ENCODE measurements at places on chromosomes 2 and 18.

DNA sequence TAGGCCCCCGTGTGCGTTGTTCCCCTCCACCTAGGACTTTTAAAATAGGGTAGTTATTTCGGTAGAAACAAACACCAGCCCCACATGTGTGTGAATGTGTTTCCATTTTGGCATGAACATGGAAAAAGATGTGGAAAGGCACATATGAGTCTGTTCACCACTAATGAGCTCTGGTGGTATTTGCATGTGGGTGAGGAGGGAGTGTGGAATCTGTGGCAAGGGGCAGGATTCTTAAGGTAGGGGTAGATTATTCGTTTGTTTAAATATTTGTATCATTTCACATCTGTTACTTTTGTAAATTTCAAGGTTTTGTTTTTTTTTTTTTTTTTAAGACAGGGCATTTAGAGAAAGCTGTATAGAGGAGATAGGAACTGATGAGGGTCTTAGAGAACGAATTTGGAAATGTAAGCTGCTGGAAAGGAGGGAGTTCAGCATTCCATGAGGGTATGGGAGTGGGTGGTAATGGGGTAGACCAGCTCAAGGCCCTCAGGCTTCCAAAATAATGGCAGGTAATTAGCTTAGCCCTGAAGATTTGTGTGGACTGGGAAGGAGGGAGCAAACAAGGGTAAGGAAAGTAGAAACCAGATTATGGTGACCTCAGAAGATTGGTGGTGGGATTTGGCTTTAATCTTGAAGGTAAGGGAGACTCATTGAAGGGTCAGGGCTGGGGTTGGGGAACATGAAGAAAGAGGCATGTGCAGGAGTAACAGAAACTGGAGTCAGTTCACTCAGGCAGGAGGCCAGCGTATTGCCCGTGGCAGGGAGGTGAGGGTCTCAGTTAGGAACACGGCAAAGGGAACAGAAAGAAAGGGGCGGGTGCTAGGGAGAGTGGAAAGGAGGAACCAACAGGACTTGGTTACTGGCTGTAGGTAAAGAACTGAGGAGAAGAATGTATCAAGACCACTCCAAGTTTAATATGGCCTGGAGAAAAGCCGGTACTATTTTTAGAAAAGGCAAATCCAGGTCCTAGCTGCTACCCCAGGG, 123.6 kb downstream of the PLB1 start:
- DNase-seq = no peak

DNA sequence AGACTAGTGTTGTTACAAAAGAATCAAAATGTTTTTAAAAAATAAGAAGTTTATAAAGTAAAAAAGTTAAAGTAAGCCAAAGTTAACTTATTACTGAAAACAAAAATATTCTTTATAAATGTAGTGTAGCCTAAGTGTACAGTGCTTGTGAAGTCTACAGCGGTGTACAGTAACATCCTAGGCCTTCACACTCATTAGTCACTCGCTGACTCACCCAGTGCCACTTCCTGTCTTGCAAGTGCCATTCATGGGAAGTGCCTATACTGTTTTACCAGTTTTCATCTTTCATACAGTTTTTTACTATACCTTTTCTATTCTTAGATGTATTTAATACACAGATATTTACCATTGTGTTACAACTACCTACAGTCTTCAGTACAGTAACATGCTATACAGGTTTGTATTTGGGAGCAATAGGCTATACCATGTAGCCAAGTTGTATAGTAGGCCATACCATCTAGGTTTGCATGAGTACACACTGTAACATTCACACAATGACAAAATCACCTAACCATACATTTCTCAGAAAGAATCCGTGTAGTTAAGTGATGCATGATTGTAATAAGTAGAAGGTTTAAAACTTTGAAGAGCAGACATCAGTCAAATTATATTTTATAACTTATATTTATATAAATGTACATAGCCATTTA, 13.4 kb downstream of the SERPINB7 start:
- DNase-seq = no peak

GRCh38 chr18:61785588-61785987, 107.2 kb downstream of the RNF152 start:
- no peak for DNase-seq

- no peak for DNase-seq
Measured at GRCh38 chr2:89833780-89834117, 1142.3 kb downstream of the RPIA start.

GRCh38 chr2:181900007-181900651, 8.6 kb downstream of the ITPRID2 start:
- DNase-seq = no peak

- no peak for DNase-seq
Measured at GRCh38 chr18:78742218-78742745, 237.3 kb upstream of the SALL3 start.

- no peak for DNase-seq
Measured at GRCh38 chr2:224162122-224162521, 123.0 kb upstream of the SERPINE2 start.

DNA sequence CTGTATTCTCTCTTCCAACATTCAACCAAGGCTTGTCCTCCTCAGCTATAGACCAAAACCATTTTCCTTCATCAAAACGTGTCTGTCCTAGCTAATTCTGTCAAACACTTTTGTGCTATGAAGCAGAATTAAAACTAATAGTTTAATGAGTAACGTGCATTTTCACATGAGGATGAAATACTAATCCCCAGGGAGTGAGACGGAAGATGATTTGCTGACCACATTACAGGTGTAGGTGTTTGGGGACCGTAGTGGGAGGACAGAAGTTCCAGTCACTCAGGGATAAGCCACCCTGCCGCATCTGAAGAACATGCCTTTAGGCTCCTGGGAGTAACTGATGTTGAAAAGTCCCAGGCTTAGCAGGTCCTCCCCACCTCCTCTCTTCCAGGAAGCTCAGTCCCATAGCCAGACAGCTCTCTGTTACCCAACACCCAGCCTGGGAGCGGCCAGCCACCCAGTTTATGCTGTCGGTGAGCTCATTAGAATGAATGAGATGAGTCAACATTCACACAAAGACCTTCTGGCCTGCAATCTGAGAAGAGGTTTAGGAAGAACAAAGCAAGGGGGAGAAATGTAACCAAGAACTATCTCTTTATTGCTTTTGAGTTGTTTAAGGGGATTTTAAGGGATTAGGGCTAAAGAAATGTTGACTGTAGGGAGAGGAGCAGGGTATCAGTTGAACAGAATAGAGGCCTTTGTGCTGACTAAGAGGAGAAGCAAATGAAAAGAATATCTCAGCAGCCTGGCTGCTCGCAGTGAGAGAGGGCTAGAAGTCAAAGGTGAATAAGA, 122.5 kb downstream of the FOXI3 start:
- DNase-seq = no peak

DNA sequence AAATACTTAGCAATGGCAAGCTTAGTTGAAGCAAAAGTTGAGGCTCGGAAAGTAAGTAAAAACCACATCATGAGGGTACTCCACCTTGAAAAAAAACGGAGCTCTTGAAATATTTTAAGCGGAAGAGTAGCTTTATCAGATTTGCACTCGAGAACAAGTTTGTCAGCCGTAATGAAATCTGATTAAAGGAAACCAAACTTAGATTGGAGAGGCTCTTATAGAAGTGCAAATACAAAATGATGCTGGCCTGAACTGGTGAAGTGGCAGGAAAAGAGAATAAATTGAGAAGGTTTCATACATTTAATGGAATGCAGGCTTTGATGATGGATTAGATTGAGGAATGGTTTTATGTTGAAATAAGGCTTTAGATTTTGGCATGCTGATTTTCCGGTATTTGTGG, 484.2 kb downstream of the PID1 start:
- no peak for DNase-seq

GRCh38 chr2:9235147-9236044, 28.8 kb downstream of the ASAP2 start:
- DNase-seq = no peak

GRCh38 chr2:148048475-148049221, 27.8 kb downstream of the MBD5 start:
- no peak for DNase-seq

DNA sequence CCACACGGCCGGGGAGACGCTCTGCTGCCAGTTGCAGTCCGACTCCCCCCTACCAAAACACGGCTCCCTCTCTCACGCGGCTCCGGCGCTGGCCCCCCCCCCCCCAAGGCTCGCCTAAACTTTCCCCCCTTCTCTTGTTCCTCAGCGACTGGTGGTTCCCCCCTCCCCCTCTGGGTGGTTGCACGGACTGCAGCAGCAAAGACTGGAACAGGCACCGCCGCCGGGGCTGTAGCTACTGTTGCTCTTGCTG, 281 bp downstream of the XPO1 start:
- no peak for DNase-seq
